NCI-H187 (cell line): ENCODE measurements at places on chromosomes 7 and 10.

DNA sequence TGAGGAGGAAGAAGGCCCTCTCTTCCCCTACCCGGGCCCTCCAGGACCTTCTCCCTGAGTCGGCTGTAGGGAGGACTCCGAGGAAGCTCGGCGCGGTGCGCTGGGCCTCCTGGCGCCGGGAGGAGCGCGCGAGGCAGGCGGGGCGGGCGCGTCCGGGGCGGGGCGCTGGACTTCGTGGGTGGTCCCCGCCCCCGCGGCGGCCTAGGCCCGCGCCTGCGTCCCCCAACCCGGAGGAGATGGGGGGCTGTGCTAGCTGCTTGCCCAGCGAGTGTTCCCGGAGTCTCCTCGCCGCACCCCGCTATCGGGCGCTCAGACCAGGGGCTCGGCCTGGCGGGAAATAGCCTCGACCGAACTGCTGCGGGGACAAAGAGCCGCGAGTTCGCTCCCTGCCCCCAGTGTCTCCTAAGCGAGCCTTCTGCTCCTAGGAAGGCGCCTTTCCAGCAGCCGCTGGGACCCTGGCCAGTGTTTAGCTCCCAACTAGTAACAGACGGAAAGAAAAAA, 19.2 kb upstream of the SMO start:
- DNase-seq, result no peak

GRCh38 chr10:30765616-30766015, 136.1 kb upstream of the LYZL2 start:
- no peak for DNase-seq

DNA sequence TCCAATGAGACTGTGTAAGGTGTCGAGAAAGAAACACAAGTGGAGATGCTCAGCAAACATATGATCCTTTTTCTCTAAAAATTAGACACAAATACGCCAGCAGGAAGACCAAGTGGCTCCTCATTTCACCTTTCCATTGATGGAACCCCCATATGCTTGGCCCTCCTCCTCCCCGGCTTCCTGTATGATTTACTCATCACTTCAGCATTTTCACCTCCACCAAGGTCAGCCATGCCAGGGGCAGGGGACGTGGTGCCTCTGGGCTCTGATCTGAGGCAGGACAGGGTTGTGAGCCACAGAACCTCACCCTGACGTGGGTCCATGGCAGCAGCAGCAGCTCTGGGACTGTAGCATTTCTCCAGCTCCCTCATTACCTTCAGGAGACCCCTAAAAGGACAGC, 116.8 kb upstream of the PFKP start:
- no peak for DNase-seq

GRCh38 chr10:83908506-83908905, 230.8 kb upstream of the GHITM start:
- no peak for DNase-seq

- no peak for DNase-seq
These were observed 14.7 kb downstream of the CDNF start for GRCh38 chr10:14822879-14823755.

DNA sequence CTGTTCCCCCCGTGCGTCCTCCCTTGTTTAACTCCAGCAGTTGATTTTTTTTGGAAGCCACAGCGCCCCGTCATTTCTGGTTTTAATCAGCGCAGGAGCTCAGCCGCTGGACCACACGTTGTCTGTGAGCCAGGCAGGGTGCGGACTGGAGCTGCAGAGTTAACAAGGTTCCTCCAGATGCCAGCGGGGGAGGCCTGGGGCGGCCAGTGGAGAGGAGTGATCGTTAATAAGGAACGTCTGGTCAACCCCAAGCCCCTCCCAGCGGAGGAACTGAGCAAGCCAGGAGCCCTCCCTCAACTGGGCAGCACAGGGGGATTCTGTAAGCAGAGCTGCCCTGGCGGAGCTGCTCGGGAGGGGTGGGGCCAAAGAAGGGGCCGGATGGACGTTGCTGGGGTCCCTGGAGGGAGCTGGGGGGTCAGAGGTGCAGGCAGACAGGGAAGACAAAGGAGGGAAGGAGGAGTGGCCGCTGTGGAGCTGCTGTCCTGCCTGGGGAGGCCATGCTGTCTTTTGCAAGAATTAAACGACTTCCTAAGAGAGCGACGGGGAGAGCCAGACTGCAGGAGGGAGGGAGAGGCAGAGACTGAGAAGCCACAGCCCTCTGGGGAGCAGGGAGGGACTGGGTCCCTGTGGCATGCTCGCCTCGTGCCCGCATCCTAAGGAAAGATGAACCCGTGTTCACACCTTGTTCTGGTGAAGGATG, 537.1 kb upstream of the FOXK1 start:
- DNase-seq, result no peak

DNA sequence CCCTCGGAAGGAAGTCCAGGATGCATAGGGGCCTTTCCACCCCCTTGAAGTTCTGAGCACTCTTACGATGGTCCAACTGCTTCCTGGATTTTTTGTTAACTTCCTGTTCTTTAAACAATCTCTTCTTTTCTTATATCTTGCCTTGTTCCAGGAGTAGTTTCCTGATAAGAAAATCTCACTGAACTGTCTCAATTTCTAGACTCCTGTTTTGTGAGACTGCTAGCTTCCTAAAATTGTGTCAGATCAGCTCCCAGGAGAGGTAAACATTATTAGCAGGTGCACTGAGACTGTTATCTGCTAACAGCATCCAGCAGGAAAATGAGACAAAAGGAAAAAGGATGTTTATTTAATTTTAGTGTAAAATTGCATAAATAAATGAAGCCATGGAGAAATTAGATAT, 106.2 kb upstream of the PITRM1 start:
- no peak for DNase-seq

DNA sequence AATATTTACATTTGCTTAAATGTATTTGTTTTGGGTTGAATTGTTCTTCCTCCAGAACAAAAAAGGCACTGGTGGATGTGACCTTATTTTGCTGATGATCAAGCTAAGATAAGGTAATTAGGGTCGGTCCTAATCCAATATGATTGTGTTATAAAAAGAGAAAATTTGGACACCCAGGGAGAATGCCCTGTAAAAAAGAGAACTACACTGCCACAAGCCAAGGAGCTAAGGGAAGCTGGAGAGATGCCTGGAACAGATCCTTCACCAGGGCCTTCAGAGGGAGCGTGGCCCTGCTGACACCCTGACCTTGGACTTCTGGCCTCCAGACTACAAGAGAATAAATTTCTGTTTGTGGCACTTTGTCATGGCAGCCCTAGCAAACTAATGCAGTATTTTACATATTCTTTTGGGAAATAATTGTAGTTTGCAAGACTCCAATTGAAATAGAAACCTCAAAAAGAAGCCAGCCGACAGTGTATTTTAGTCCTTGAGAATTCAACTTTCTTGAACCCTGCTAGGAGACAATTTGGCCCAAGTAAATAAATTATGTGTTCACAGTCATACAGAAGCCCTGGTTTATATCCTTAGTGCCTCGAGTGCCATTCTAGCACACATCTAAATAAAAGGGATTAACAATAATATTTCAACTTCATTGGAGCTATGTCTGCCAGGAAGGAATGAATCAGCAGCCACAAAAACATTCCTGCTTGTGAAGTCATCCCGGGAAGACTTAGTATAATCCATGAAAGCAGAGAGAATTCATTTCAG, 164.6 kb downstream of the PKD1L1 start:
- no peak for DNase-seq

DNA sequence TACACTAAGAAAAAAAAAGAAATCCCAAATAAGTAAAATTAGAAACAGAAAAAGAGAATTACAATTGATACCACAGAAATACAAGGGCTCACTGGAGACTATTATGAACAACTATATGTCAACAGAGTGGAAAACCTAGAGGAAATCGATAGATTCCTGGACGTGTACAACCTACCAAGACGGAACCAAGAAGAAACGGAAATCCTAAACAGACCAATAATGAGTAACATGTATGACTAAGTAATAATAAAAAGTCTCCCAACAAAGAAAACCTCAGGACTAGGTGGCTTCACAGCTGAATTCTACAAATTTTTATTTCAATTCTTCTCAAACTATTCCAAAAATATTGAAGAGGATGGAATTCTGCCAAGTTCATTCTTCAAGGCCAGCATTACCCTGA, 13.9 kb downstream of the DIP2C start:
- DNase-seq, result no peak

DNA sequence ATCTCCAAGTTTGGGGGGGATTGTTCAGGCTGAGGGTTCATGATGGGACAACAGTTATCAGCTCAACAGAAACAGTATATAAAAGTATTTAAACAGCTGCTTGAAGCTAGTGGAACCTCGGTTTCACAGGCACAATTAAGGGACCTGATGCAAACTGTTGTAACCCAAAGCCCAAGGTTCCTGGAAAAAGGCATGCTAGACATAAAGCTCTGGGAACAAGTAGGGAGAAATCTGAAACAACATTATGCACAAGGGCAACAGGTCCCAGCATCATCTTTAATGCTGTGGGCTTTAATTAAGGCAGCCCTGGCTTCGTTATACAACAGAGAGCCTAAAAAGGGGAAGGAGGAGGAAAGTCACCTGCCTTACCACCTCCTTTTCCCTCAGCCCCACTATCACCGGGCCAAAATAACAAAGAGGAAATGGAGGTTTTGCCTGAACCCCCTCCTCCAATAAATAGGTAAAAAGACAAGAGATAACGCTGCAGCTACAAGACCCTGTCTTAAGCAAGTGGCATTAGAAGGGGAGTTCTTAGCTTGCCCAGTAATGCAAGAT, 83.2 kb upstream of the GPR22 start:
- no peak for DNase-seq

- DNase-seq, result no peak
These were observed 3.9 kb upstream of the MACC1 start for GRCh38 chr7:20220921-20221547.

GRCh38 chr7:76430211-76430610, 5.5 kb downstream of the ZP3 start:
- DNase-seq, result no peak
